Thyroid gland (tissue), 4 donors: ENCODE measurements at places on chromosomes 2 and 18. TPM values are rescaled to one million over a fixed set of nuclear protein-coding genes. Genes with fewer than 3 reads are reported as not detected.

GRCh38 chr18:62578980-62579511 lies 56.2 kb downstream of the ZCCHC2 start:
- H3K36me3 ChIP-seq = peaks cover 23% of the 10 kb centered on the region
- peak; percentile 59 for DNase-seq

DNA sequence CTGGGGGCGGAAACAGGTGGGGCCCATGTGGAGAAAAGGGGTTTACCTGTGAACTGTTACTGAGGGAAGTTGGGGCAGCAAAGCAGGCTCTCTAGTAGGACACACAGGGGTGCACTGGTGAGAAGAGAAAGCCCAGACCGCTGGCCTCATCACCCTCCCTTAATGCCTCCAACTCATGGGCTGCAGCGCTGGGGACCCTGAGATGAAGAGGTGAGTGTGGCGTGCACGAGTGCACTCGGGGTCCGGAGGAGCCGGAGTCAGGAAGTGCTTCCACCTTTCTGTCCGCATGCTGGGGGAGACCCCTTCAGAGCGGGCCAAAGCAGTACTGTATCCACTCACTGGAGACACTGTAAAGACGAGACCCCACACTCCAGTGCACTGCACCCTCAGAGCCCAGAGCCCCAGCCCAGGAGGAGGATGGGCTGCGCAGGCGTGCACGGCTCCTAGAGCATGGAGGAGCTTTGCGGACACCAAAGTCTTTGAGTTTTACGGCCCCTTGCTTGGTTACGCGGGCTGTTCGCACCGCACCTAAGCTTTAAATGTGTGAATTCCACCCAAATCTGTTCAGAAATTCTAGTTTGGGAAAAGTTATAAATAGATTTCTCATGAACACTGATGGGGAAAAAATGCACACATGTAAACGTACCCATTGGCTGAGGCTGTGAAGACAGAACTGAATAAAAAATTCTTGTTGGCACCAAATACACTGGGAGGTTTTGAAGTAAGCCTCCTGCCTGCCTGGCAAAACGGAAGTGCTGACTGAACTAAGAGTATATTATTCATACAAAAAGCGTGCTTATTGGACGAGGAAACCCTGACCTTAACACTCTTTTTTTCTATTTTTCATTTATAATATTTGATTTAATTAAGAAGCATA lies 45.4 kb upstream of the PPP4R1 start:
- no peaks in the 10 kb centered on the region for H3K4me1 ChIP-seq
- H3K4me3 ChIP-seq = no peak overlapping the region
- H3K27me3 ChIP-seq = no peaks in the 10 kb centered on the region
- H3K36me3 ChIP-seq = no peaks in the 10 kb centered on the region
- no peak for DNase-seq

CD8B2 gene
- total RNA-seq = not detected

DNA sequence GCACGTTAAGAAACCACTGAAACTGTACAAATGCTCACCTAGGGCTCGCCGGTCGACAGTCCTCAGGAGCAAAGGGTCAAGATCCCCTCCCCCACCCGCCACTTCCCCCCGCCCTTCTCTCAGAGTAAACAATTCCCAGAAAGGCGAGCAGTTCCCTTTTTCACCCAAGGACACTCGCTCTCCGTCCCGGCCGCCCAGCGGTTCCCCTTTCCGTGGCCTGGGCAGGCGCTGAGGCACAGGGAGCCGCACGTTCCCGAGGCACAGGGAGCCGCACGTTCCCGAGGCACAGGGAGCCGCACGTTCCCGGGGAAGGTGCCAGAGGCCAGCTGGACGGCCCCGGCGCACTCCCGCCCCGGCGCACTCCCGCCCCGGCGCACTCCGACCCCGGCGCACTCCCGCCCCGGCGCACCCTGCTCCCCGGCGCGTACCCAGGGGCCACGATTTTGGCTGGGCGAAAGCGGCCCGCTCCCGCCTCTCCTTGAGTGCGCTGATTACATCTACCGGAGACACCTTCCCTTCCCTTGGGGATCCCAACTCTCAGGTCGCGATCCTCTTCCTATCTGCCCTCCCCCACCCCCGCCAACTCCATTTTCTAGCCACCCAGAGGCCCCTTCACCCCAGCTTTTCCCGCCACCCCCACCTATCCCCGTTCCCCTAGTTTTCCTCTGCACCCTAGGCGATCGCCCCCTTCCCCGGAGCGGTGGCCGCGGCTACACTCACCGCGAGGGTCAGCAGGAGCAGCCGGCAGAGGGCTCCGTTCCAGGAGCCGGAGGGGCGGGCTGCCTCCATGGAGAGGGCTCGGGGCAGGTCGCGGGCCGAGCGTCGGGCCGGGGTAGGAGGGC lies 817 bp downstream of the DSC2 start:
- no peaks in the 10 kb centered on the region for H3K27me3 ChIP-seq
- H3K27ac ChIP-seq = peak overlapping the region; percentile 73
- no peaks in the 10 kb centered on the region for H3K36me3 ChIP-seq
- peak overlapping the region; percentile 56 for H3K4me3 ChIP-seq

DNA sequence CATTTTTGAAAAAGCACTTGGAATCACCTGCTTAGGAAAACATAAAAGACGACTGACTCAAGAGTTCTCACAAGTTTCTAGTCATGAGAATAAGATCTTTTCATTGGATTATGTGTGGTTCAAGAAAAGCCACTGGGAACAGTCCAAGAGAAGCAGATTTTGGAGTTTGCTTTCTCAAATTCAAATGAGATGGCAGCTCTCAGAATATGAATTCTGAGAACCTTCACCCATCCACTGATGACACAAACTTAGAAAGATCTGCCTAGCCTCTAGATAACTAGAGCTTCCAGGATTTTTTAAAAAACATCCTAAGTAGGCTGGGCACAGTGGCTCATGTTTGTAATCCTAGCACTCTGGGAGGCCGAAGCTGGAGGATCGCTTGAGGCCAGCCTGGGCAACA lies 26.8 kb downstream of the MEX3C start:
- H3K4me3 ChIP-seq = no peak overlapping the region
- H3K27ac ChIP-seq = no peak overlapping the region
- H3K4me1 ChIP-seq = no peaks in the 10 kb centered on the region
- DNase-seq = no peak

- H3K27me3 ChIP-seq = no peaks in the 10 kb centered on the region
- no peak for DNase-seq
- no peak overlapping the region for H3K27ac ChIP-seq
- H3K4me1 ChIP-seq = no peaks in the 10 kb centered on the region
- no peak overlapping the region for H3K4me3 ChIP-seq
Observed at GRCh38 chr2:167703441-167703840, 544.0 kb downstream of the STK39 start.

DNA sequence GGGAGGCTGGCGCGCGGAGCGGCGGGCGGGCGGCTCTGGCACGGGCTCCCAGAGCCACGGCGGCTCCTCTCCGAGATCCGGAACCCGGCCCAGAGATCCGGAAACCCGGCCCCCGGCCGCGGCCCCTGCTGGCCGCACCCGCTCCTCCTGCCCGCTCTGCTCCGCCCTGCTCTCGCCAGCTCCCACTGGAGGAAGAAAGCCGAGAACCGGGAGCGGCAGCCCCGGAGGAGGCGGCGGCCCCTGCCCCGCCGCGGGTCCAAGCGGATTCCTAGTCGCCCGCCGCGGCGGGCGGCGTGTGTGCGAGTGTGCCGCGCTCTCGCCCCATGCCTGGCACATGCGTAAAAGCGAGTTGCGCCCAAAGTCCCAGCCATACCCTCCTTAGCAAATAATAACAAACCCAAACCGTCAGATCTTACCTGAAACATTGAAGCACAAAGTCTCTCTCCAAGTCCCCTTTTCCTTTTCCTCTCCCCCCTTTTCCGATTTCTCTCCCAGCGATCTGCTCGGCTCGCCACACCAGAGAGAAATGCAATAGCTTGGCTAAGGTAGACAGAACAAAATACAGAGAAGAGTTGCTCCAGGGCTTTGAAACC lies 108.7 kb upstream of the KCTD1 start:
- H3K27me3 ChIP-seq = no peaks in the 10 kb centered on the region
- peak overlapping the region; percentile 62 for H3K4me3 ChIP-seq
- no peaks in the 10 kb centered on the region for H3K36me3 ChIP-seq
- peaks cover 23% of the 10 kb centered on the region for H3K4me1 ChIP-seq
- DNase-seq = peak; percentile 83

GRCh38 chr18:35041815-35042387 lies 688 bp downstream of the MAPRE2 start:
- no peak for DNase-seq
- peaks cover 17% of the 10 kb centered on the region for H3K4me1 ChIP-seq
- no peaks in the 10 kb centered on the region for H3K36me3 ChIP-seq
- no peaks in the 10 kb centered on the region for H3K27me3 ChIP-seq
- H3K4me3 ChIP-seq = peak overlapping the region; percentile 16
- peak overlapping the region; percentile 76 for H3K27ac ChIP-seq

SERPINB12 gene
- total RNA-seq = not detected

SLC5A7 gene
- total RNA-seq = 0.40 TPM

DNA sequence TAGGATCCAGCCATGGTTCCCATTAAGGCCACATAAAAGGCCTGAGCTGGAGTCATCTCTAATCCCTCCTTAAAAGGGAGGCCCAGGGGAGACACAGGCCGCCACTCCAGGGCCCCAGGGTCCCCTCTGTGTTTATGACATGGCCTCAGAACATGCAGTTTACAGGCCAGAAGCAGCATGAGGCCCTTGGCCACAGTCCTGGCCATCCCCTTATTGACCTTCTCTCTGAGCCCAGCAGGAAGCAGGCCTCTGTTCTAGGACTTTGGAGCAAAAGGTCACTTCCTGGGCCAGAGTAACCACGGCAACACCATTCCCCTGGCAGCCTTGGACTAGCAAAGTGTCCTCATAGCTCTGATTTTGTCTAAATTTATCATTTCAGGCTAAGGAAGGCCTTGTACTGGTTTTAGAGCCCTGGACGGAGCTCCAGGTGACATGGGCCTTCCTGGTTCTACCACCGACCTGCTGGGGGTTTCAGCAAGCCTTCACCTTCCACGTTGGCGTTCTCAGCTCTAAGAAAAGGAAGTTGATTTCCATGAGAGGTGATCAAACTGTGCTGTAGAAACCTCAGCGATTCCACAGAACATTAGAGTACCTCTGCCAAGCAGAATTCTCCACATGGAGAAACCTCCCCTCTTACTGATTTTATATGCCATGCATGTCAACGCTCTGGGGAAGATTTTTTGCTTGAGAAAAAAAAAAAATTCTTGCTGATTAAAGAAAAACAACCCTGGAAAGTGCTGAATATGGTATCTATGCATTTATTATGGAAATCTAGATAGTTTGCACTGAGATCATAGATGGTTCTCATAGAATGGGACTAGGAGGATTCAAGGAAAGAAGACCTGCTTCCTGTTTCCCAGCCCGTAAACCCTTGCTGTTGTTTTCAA lies 53.7 kb downstream of the HS1BP3 start:
- DNase-seq = peak; percentile 58
- peaks cover 11% of the 10 kb centered on the region for H3K4me1 ChIP-seq
- peak overlapping the region; percentile 61 for H3K27ac ChIP-seq

DNA sequence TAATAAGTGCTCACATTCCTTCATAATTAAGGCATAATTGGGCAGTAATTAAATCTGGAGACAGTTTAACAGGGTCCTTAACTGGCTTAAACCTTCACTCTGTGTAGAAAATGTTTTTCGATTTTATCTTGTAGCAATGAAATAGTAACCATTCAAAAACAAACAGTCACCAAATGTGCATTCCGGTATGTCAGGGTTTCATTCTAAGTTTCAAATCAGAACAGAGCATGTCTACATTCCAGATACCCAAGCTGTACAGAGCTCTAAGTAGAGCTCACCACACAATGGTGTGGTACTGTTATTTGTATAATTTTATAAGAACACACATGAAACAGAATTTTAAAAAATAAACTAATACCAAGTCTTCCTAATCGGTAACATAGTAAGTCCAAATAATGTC lies 52.6 kb downstream of the SMAD2 start:
- no peaks in the 10 kb centered on the region for H3K27me3 ChIP-seq
- no peak overlapping the region for H3K27ac ChIP-seq
- no peak overlapping the region for H3K4me3 ChIP-seq

DNA sequence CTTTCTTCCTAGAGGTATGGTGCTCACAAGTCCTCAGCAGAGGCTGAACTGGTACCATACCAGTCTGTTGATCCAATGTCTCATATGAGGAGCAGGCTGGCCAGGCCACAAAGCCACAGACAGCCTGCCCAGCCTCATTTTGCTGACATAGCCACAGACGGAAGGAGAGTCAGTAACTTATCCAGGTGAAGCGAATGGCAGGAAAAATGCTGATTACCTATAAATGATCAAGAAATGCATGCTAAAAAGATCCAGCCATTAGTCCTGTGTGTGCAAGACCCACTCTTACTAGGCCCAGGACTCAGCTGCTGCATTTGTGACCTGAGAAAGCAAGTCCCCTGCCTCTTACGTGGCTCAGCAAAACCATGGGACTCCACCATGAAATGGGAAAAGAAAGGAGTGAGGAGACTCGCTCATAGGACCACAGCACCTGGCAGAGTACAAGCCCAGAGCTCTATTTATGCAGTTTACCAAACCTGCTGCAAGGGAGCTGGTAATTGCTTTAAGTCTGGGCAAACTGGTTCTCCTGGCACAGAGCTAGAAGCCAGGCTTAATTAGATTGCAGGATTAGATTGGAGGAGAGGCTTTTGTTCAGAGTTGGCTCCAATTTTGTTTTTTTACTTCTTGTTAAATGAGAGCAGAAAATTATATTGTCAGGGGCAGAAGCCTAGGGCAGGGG lies 19.0 kb downstream of the RHOB start:
- peaks cover 20% of the 10 kb centered on the region for H3K4me1 ChIP-seq
- no peaks in the 10 kb centered on the region for H3K27me3 ChIP-seq
- peak overlapping the region; percentile 20 for H3K27ac ChIP-seq
- peak; percentile 51 for DNase-seq
- no peaks in the 10 kb centered on the region for H3K36me3 ChIP-seq

GRCh38 chr18:63107171-63107845 lies 212.3 kb downstream of the BCL2 start:
- no peak overlapping the region for H3K27ac ChIP-seq
- peaks cover 16% of the 10 kb centered on the region for H3K4me1 ChIP-seq
- no peak for DNase-seq
- no peaks in the 10 kb centered on the region for H3K27me3 ChIP-seq
- no peaks in the 10 kb centered on the region for H3K36me3 ChIP-seq

CD8B gene
- total RNA-seq = not detected

GRCh38 chr2:111069722-111070121 lies 51.0 kb upstream of the BCL2L11 start:
- no peak overlapping the region for H3K27ac ChIP-seq
- H3K4me1 ChIP-seq = no peaks in the 10 kb centered on the region
- no peak overlapping the region for H3K4me3 ChIP-seq
- no peaks in the 10 kb centered on the region for H3K27me3 ChIP-seq
